ENCODE measurements at places on chromosomes 5 and 9.
A peak's percentile ranks its signal among the peaks of the same experiment; 100 is the strongest.

- no peak for DNase-seq
Measured at GRCh38 chr5:115461506-115462290, 82.9 kb downstream of the FEM1C start.

DNA sequence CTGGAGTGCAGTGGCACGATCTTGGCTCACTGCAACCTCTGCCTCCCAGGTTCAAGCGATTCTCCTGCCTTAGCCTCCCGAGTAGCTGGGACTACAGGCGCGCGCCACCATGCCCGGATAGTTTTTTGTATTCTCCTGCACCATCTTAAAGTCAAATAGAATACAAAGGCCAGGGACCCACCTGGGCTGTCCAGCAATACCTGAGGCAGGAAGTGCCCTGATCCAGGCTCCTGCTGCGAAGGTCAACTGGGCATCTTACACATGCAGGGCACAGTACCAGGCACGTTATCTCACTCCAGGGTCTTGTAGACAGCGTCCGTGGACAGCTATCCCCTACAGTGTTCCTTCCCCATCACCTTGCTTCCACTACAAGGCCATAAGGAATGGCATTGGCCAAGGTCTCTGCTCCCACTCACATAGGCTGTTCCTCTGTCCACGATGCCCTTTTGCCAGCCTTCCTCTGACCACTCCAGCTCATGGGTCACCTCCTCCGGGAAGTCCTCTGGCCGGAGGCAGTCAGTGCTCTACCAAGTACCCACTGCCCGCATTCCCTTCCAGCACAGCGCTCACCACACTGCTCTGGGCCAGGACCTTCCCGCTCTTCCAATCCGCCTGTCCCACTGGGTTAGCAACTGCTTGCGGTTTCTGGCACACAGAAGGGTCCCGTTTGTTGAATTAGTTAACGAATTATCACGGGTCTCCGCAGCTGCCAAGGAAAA lies 978 bp downstream of the P4HA2 start:
- no peak for DNase-seq

DNA sequence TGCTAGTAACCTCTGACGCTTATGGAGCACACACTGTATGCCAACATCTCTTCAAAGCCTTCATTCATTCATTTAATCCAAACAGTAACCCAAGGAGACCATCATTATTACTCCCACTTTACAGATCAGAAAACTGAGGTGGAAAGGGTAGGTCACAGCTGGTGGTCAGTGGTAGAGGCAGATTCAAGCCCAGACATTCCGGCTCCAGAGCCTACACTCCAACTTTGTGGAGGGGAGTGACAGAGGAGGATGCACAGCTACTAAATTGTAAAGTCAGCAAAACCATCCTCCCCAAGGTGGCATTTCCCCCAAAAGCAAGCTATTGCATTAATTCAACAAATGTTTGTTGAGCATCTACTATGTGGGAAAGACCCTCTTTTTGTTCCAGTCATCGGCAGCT lies 110.5 kb upstream of the CPEB4 start:
- DNase-seq = no peak

DNA sequence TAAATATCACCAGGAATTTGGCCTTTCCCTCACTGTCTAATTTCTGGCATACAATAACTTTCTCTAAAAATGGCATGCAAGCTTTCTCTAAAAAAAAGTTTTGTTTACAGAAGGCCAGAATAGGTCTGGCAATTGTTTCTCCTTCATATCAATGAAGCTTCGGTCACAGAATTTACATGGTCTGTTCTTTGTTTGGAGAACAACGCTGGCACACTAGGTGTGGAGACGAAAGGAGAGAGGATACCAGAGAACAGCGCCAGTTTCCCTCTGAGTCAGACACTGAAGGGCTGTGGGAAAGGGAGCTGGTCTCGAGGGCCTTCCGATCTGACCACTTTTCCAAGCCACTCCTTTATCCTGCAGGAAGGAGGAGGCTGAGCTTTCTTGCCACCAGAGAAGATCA lies 60.1 kb upstream of the ITGA1 start:
- no peak for DNase-seq

DNA sequence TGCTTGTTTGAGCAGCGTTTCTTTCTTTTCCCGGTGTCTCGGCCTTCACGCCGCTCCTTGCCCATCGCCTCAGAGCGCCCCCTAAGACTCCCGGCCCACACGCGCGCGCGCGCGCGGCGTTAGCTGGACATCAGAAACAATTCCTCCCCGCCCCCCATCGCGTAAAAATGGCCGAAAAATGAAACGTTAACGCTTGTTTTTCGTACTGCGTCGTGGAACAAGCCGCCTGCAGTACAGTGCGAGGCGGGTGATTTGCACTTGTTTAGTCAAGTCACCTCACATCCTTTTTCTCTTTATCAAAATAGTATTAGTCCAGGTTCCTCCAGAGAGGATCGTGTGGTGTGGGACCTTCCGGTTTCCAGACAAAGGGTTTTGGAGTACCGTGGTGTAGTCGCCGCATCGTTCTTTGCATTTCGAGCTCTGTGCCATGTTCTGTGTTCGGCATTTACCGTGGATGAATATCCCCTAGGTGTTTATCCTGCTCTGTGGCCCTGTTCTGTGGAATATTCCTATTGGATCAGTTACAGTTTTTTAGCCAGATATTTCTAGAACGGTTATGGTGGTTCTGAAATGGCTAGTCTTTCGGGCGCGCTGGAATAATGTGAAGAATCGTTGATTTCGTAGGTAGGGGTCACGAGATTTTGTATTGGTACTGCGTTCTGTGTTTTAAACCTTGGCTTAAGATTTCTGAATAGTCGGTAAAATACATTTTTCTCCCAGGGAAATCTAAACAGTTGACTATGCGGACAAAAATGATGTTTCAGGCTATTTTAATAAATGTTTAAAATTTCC lies 1.0 kb downstream of the MATR3 start:
- DNase-seq = peak; percentile 69

- DNase-seq = no peak
Measured at GRCh38 chr5:29642601-29643000, 1550.9 kb upstream of the CDH6 start.

GRCh38 chr5:67163231-67163756 lies 33.3 kb downstream of the CD180 start:
- DNase-seq = no peak

- DNase-seq = no peak
Measured at GRCh38 chr5:169433221-169433651, 132.3 kb upstream of the SLIT3 start.

- DNase-seq = no peak
Measured at GRCh38 chr5:86442036-86442745, 175.6 kb upstream of the COX7C start.

DNA sequence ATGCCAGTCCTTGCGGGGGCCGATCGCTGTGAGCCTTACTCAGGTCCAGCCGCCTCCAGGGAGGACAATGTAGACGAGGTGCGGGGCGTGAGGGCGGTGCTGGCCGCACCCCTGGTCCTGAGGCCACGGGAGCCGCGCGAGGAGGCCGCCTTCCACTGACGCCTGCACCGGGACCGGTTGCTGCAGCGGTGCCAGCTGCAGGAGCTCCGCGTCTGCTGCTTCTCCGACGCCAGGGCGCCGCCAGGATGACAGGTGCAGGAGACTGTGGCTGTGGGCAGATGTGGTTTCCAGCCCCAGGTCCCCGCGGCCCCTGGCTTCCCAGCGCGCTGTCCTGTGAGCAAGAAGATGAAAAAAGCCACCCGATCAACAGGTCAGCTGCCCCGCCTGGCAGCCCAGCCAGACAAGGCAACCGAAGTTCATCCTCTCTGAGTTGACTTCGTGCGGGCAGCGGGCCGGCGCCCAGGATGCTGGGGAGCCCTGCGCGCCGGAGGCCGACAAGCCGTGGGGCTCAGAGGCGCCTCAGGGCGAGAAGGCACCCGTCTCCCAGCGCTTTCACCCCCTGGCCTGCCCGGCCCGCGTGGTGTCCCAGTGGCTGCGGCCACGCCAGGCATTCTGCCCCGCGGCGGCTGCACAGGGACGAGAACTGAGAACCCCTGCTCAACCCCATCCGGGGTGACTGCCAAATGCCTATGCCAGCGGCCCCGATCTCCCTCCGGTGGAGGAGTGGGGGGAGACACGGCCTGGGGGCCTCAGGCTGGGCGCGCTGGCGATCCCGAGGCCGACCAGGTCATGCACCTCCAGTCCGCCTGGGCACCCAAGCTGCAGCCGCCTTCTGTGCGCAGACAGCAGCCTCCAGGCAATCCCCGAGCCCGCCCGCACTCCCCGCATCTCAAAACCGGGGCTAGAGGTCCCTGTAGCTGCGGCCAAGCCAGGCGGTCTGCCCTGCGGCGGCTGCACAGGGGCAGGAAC lies 43.4 kb upstream of the BICD2 start:
- no peak for DNase-seq

DNA sequence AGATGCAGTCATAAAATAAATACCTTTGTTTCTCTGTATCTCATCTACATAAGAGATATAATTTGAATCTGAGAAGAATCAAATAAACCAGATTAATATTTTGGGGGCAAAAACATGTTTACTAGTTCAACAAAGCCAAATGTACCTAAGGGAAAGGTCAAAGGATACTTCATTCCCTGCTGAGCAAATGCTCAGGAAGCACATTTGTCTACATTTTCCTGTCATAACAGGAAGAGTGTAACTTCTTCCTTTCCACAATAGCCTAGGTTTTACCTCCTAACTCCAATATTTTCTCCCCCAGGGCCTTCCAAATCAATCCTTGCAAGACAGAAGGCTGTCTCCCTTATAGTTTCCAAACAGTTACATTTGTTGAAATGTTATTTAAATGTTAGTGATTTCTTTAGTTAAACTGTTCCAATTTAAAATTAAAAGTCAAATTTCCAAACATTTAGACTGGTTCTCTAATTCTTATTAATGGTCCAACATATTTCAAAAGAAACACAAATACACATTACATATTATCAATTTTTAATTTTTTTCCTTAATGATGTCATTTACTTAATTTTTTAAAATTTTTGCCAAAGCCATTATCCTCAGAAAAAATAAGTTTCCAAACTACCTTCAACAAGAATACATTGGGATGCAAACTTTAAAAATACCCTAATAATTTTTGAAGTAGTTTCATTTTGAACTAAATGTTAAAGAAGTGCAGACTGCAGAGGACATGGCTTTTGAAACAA lies 67.8 kb downstream of the MEF2C start:
- DNase-seq = no peak

- no peak for DNase-seq
Measured at GRCh38 chr9:134076644-134077043, 8.8 kb upstream of the BRD3 start.

GRCh38 chr5:4188704-4189103 lies 593.1 kb downstream of the IRX1 start:
- DNase-seq = no peak

DNA sequence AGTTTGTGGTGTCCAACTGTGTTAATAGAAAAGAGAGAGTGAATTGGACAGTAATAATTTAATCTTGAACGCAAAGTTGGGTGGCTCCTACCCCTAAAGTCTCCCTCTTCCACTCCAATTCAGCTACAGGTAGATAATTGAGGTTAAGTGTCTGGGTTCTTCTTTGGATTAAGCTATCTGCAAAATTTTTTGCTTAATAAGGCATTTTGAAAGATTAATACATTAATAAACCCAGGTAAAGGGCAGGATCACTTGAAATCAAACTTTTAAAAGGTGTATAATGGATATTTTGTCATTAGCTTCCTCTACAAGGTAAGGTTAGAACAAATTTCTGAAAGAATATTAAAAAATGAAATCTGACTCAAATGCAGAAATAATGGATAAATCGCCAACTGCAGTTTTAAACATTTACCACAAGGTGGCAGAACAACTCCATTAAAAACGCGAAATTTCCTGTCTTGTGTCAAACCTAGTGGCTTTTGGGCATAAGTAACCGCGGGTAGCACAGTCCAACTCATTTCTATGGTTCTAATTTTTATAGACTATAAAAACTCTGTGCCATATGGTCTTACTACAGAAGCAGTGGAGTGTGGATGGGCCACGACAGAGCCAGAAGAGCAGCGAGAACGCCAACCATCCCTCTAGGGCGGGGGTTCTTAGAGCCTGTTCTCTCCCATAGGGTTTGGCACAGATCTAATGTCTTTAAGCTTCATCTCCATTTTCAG lies 276.5 kb downstream of the ARHGEF28 start:
- DNase-seq = peak; percentile 99

DNA sequence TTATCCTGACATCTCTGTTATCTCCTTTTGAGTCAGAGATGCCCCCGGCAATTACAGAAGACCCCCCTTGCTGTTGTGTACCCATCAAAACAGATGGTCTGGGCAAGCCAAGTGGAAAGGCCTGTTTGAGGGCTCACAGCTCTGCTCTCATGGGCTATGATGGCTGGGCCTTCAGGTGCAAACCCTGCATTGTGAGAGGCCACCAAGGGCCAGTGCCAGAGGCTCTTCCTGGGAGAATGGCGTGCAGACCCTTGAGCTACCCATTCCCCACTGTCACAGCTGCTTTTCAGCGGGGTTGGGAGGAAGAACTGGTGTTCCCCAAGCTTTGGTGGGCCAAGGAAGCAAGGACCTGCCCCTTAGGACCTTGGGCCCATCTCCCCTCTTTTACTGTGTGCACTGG lies 174.7 kb upstream of the PPP1R26 start:
- DNase-seq = no peak

DNA sequence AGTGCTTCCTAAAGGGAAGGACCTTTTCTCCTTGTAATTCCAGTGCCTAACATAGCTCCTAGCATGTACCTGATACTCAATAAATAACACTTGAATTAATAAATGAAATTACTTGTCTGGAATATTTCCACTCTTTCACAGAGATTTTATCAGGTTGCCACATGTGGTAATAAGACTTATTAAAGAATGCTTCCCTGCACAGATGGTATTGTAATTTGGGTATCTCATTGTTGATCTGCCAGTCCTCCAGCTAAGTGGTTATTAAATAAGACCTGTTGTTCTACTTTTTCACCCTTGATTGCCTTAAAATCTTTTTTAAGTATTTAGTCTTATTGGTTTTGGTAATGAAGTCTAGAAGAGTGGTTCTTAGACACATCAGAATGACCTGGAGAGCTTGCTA lies 28.1 kb upstream of the CETN3 start:
- DNase-seq = no peak

DNA sequence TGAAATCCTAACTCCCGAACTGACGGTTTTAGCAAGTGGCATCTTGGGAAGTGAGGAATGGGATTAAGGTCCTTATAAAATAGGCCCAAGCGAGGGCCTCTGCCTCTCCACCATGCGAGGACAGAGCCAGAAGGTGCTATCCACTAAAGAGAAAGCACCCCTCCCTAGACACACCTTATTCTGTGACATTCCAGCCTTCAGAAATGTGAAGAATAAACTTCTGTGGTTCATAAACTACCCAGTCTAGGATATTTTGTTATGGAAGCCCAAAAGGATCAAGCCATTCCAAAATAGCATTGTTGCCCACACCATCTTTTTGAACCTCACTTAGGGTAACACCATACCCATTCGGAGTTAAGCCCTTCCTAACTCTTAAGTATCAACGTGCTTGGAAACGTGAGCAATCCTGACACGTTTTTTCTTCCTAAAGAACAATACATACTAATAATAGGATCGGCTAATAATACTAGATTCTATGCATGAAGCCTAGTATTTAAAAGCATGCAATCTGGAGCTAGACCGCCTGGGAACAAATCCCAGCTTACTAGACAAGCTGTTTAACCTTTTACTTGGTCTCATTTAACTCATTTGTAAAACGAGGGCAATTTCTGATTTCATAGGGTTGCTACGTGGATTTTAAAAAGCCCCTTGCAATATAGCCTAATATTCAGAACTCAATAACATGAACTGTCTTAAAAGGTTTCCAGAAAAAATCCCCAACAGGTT lies 1.1 kb upstream of the SMC2 start:
- DNase-seq = no peak

Data from NCI-H446 (cell line).